ENCODE measurements at places on chromosomes 2 and 18.

DNA sequence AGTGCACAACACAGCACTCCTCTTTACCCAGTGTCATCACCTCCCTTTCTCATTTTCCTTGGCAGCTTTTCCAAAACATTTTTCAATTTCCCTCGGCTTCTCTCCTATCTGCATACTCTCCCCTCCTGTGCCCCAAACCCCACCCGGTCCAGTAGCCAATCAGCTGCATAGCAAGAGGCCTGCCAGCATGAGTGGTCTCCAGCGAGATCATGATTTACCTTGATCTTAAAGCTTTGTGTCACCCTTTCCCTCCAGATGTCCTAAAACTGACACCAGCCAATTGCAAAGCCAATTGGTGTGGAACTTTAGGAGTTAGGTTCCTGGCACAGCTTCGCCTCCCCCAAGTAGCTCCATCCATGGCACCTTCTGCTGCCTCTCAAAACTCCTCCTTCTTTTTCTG, 45.2 kb upstream of the SH3RF3 start:
- DNase-seq = no peak

DNA sequence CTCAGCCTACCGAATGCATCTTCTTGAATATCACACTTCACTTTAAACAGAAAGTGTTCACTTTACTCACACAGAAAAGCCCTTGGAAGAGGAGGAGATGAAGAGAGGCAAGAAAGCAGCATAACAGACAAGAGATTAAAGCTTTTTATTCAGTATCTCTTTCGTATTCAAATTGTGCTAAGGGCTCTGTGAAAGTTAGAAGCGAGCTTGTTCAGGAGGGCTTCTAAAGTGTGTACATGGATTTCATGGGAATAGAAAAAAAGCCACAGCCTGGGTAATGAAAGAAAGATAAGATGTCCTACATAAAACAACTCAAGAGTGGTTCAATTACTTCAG, 531.9 kb downstream of the TMEM182 start:
- DNase-seq = no peak

- DNase-seq = no peak
Observed at GRCh38 chr2:144796936-144797335, 277.0 kb upstream of the ZEB2 start.

DNA sequence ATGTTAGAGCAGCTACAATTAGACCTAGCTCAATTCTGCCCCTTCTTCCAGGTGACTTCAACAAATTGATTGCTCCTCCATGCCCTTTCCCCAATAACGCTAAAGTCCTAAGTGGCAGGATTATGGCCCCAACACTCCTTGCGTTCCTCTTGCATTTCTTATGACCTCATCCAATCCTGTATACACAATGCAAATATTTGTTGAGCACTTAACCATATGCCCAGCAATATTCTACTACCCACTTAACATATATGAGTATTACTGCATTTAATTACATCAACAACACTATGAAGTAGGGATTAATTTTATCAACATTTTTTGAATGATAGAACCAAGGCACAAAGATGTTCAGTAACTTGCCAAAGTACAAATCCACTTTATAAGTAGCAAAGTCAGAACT, 54.2 kb upstream of the ACVR2A start:
- DNase-seq = no peak

DNA sequence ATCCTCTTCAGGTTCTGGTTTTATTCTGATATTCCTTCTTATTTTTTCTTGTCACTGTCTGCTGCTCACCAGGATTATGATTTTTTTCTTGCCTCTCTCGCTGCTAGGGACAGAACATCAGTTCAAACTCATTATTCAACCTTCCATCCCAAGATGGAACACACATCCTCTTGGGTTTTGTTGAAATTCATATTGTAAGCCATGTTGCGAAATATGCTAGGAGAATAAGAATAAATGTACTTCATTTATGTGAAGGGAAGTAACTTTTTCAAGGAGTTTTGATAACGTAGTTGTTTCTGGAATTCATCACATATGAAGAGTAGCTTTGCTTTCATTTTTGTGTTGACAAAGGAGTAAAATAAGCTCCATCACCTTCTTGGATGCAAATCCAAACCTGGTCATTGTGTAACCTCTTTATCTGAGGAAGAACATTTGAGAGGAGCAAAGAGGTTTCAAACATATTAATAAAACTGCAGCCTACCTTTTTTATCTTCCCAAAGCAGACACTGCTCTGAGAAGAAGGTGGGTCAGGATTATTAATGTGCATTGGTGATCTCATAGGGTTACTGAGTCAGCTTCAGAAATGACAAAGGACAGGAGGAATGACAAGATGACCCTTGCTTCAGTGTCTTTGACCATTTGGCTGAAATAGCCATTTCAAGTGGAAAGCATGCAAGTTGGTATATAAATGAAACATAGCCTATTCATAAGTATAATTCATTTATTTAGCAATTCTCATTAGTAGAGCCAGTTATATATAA, 280.0 kb downstream of the GULP1 start:
- DNase-seq = no peak

- no peak for DNase-seq
Observed at GRCh38 chr2:25559148-25559547, 114.2 kb downstream of the DTNB start.

- DNase-seq = no peak
Observed at GRCh38 chr18:24063121-24063731, 48.7 kb downstream of the TTC39C start.

GRCh38 chr2:152462779-152463178, 127.8 kb downstream of the FMNL2 start:
- no peak for DNase-seq

DNA sequence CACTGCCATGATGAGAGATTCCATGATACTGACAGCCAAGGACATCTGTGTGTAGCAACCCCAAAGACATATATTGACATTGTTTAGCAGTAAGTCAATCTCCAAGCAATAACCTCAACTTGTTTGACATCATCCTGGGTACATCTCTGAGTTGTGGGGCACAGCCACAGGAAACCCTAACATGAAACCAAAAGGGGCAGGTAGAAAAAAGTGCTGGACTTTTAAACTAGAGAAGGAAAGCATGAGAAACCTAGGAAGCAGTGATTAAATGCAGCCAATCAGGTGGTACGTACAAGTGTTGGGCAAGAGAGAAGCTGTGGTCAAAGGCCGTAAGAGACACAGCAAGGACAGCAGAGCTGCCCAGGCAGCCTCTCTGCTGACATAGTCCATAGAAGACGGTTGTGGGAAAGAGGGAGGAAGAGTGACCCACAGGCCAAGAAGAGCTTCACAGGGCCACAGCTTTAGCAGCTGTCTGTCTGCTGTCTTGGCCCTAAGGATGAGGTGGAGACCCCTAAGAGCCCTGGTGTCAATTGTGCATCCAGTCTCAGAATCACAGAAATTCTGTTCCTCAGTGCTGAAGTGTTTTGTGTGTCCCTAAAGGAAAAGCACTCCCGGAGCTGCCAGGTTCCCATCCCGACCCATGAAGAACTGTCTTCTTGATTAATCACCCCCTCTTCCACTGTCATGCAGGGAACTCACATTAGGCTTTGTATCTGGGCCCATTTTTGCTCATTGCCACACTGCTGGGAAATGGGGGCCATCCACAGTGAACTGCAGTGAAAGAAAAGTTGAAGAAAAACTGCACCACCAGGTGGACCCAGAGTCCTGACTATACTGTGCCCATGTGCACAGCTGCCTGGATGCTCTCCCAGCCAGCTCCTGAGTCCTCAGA, 25.4 kb upstream of the CHN1 start:
- no peak for DNase-seq

DNA sequence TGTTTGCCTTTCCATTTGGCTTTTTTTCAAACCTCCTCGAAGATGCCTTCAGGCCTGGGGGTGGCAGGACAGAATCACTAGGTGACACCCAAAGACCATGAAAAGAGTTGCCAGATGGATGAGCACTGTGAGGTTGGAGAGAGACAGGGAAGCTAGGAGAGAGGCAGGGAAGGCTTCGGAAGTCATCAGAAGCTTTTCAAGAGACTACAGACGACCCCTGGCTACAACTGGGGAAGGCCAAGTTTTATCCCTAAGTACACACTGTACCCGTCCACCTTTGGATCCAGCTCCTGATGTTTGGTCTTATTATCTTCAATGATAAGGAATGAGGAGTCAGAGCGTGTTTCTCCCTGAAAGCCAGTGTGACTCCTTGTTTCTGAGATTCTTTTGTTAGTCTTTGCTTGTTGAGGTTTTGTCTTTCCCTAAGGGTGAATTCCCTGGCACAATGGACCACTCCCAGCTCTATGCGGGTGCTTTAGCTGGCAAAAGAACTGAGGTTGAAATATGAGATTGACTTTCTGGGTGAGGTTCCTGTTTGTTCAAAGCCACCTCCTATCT, 33.4 kb upstream of the SLC9A2 start:
- no peak for DNase-seq

- no peak for DNase-seq
Observed at GRCh38 chr2:239445771-239446524, 45.1 kb upstream of the HDAC4 start.

- no peak for DNase-seq
Observed at GRCh38 chr18:14964002-14964401, 216.0 kb downstream of the ANKRD30B start.

GRCh38 chr2:119688616-119689015, 9.6 kb downstream of the TMEM177 start:
- no peak for DNase-seq

- no peak for DNase-seq
Observed at GRCh38 chr2:162011706-162012564, 62.1 kb downstream of the DPP4 start.

- no peak for DNase-seq
Observed at GRCh38 chr2:40450066-40450795, 1.7 kb downstream of the SLC8A1 start.

DNA sequence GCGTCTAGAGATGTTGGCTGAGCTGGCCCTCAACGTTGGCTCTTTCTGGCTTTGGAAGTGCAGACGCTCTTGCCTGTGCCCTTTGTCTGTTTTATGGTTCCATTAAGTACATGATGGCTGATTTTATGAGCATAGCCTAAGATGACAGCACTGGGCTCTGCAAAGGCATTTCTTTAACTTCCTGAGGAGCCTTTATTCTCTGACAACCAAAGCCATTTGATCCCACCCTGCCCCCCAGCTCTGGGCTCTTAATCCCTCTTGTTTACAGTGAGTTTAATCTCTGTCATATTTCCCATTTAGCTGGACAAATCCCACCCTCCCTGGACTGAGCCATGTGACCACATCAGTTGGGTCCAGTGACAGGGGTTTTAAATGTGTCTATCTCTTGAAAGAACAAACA, 195.9 kb downstream of the ACKR3 start:
- DNase-seq = no peak

DNA sequence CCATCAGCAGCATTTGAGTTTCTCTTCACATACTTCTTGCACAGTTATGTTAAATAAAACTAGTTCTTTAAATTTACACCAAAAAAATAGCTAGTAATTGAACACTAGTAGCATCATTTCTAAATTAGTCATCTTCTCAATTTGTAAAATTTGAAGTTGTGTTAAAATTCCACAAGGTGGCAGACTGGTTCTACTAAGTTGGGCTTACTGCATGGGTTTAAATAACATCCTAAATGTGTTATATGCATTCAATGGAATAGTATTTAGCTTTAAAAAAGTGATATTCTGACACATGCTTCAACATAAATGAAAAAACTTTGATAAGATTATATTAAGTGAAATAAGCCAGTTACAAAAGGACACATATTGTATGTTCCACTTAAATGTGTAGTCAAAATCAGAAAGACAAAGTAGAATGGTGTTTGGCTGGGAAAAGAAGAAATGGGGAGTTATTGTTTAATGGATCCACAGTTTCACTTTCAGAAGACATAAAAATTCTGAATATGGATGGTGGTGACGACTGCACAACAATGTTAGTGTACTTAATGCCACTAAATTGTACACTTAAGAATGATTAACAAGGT, 28.7 kb upstream of the RPRD1A start:
- peak; percentile 57 for DNase-seq

DNA sequence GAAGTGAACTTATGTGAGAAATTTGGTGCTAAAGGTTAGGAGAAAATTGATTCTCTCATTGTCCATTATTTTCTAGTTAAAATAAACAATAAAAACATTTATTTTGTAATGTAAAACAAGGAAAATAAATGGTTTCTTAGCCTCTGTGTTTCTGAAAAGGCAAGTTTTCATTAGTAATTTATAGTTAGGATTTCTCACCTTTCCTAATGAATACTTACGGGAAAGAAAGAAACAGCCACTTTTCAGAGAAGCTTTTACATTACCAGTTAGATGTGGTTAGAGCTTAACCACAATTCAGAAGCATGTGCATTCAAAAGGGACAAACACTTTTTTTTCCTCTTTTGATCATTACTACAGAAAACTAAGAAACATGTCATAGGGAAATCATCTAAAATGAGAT, 18.8 kb downstream of the NEMP2 start:
- DNase-seq = no peak

DNA sequence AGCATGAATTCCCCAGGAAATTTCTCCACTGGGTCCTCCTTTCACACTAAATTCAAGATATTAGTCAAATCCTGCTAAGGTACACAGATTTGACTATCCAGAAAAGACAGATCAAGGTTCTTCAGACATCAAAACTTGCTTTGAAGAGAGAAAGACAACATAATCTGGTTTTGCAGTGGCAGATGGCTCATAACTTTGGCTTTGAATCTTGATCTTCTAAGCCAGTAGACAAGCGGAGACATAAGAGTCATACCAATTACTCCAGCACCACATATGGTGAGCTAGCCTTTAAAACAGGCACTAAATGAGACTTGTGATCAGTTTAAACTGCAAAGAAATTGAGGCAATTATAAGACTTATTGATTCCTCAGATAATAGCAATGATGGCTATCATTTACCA, 29.3 kb downstream of the PDE11A start:
- no peak for DNase-seq

- no peak for DNase-seq
Observed at GRCh38 chr18:10856132-10856531, 293.2 kb downstream of the PIEZO2 start.

GRCh38 chr2:138078153-138078552, 113.9 kb downstream of the HNMT start:
- no peak for DNase-seq

- DNase-seq = no peak
Observed at GRCh38 chr2:126658905-126659561, 3.1 kb downstream of the GYPC start.

GRCh38 chr2:240398661-240399267, 36.7 kb upstream of the GPC1 start:
- no peak for DNase-seq

GRCh38 chr2:30732376-30732775, 74.9 kb downstream of the CAPN13 start:
- DNase-seq = no peak

Measured in SHP77 (cell line).